ENCODE measurements at places on chromosomes 13 and 19. TPM values are rescaled to one million over a fixed set of nuclear protein-coding genes. Genes with fewer than 3 reads are reported as not detected.

APOE gene
- total RNA-seq, result 47.1 TPM

- no peak for DNase-seq
These were observed 377.6 kb downstream of the ITGBL1 start for GRCh38 chr13:101830035-101830434.

DNA sequence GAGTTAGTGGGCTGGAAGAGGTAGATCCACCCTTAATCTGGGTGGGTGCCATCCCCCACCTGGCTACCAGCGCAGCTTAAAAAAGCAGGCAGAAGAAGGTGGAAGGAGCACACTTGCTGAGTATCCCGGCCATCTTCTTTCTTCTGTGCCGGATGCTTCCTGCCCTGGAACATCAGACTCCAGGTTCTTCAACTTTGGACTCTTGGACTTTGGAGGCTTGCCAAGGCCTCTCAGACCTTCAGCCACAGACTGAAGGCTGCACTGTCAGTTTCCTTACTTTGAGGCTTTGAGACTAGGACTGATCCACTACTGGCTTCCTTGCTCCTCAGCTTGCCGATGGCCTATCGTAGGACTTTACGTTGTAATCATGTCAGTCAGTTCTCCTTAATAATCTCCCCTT lies 127.6 kb upstream of the GPC6 start:
- no peak for DNase-seq

DNA sequence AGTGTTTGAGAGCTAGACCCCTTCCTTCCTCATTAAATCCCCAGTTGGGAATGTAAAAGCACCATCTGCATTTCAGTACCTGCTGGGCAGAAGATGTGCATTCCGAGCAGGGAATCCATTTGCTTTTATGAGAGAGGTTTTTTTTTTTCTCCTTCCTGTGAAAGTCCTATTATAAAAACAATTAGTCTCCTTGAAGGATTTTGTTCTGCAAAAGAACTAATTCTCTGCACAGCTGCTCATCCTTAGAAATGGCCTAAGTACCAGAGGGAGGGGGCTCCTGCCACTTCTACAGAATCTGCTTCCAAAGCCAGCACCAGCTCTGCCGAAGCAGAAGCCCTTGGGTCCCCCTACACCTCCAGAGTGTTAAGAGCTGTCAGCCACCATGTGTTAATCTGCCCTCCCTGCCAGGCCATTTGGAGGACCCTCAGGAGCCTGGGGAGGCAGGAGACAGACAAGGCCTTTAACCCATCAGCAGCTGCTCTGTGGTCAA lies 36.4 kb upstream of the SERPINE3 start:
- no peak for DNase-seq

DNA sequence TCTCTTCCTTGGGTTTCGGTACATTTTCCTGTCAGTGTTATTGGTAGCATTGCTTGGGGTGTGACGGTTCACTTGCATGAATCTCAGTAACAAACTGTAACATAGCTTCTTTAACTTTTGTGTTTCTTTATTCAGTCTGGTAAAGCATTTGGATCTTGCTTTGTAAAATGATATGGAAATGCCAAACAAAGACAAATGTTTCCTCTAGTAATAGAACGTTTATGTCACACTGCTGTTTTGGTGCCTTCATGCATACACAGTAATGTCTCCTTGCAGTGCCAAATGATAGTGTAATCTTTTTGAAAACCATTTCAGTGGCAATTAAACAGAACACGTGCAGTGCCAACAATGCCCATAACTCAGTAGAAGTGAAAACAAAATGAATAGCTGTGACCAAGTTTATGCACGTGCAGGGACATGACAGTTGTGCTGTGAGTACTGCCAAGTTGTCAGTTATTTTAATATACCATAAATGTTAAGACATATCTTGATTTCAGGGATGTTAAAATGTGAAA lies 110.8 kb downstream of the RXFP2 start:
- DNase-seq, result no peak

- no peak for DNase-seq
These were observed 111.3 kb downstream of the KATNAL1 start for GRCh38 chr13:30196025-30196424.

- DNase-seq, result no peak
These were observed 809 bp downstream of the U2AF2 start for GRCh38 chr19:55655648-55656040.
